ENCODE measurements at places on chromosomes 12 and 14.

- DNase-seq: no peak
Measured at GRCh38 chr12:16006752-16007151, 95.6 kb downstream of the DERA start.

GRCh38 chr12:87985069-87985675, 44.0 kb downstream of the C12orf50 start:
- DNase-seq: no peak

- DNase-seq: no peak
Measured at GRCh38 chr14:106652494-106652893, 1126.1 kb downstream of the TMEM121 start.

GRCh38 chr12:716506-716905, 35.9 kb upstream of the WNK1 start:
- DNase-seq: no peak

DNA sequence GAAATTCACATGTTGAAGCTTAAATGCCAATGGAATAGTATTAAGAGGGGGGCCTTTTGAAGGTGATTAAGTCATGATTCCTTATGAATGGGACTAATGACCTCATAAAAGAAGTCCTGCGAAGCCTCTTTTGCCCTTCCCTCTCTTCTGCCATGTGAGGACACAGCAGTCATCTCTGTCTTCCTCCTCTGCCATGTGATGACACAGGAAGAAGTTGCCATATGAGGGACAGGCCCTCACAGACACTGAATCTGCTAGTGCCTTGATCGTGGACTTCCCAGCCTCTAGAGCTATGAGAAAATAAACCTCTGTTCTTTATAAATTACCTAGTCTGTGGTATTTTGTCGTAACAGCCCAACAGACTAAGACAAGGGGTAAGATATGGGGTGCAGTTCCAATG, 100.7 kb downstream of the VCPKMT start:
- no peak for DNase-seq

DNA sequence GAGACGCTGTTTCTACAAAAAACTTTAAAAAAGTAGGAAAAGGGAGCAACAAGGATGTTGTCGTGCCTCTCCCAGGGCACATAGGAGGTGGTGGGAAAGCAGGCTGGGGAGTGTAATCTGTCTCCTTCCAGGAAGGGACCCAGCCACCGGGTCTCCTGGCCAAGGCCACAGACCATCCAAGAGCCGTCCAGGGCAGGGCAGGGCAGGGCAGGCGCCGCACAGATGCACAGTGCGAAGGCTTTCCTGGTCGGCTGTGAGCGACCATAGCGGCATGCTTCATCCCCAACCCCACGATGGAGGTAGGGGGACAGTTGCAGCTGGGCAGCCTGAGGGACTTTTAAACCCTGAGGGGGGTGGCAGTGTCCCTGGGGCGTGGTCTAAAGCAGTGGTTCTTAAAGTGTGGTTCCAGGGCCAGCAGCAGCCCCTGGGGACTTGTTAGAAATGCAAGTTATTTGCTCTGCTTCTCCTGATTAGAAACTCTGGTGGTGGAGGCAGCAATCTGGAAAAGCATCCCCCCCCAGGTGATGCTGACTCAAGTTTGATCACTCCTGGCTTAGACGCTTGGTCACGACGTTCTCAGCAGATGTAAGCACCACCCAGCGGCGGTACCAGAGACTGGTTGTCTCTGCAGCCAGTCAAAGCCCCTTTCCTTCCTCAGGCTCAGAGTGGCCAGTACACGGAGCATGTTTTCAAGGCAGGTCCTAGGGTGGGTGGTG, 197.4 kb upstream of the PRMT8 start:
- DNase-seq: no peak

GRCh38 chr12:1644534-1645438, 15.8 kb downstream of the WNT5B start:
- DNase-seq: no peak

Measured in Kasumi-1 (cell line).